ENCODE measurements at places on chromosomes 4 and X.

- DNase-seq, result no peak
Observed at GRCh38 chr4:148048598-148048997, 316.7 kb downstream of the ARHGAP10 start.

- no peak for DNase-seq
Observed at GRCh38 chr4:110064295-110064694, 134.1 kb downstream of the ELOVL6 start.

DNA sequence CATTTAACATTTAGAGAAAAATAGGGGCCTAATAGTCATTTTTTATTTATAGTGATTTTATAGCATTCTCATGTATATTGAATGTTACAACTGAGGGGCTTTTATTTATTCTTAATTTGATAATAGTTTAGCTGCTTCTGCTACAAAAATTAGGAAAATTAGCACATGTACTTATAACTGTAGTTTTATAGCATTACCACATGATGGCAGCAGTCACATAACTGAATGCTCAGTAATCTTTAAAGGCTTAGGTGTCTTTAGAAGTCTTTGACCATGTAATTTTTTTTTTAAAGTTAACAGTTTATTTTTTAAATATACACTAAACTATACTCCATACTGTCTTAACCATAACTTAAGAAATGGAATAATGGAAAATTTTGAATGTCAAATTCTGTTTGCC lies 136.6 kb downstream of the STAG2 start:
- no peak for DNase-seq

- DNase-seq, result no peak
Observed at GRCh38 chr4:146029147-146029546, 90.5 kb upstream of the ZNF827 start.

GRCh38 chrX:133523526-133523925 lies 108.2 kb upstream of the GPC4 start:
- DNase-seq, result no peak

- no peak for DNase-seq
Observed at GRCh38 chrX:11535156-11535919, 130.4 kb downstream of the ARHGAP6 start.
